DMS53 (cell line): ENCODE measurements at places on chromosomes 3 and 15.

DNA sequence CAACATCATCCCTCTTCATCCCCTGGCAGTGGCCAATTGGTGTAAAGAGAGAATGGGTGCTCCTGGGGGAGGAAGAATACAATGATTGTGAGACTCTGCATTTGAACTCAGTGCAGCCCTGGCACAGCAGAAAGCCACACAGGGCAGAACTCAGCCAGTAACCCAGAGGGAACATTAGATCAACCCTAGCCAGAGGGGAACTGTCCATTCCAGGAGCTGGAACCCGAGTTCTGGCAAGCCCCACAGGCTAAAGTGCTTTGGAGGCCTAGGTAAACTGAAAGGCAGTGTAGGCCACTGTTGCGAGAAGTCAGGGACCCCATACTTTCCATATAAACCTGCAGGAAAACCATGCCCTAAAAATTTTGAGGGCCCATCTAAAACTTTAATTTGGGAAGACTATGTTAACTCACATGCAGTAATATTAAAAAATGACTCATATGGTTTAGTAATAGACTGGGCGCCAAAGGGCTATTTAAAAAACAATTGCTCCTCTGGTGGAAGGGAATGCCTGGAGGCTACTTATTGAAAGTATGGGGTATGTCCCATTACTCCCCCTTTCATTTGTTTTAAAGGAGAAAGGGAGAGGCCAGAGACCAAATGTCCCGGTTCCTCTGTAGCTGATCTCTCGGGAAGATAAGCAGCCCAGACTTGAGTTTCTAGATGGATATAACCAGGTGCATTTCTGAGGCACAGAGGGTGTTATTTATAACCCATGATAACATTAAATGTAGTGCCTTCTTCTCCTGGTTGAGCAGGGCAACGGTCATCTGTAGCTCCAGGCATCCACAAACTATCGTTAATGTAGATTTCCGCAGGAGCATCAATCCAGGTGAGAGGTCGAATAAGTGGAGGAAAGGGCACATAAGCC lies 5.8 kb upstream of the RAD51 start:
- DNase-seq, result no peak

GRCh38 chr15:60152386-60152785 lies 148.3 kb downstream of the FOXB1 start:
- no peak for DNase-seq

GRCh38 chr3:65659396-65659795 lies 379.3 kb downstream of the MAGI1 start:
- no peak for DNase-seq

GRCh38 chr15:101521069-101521468 lies 31.6 kb upstream of the PCSK6 start:
- no peak for DNase-seq

DNA sequence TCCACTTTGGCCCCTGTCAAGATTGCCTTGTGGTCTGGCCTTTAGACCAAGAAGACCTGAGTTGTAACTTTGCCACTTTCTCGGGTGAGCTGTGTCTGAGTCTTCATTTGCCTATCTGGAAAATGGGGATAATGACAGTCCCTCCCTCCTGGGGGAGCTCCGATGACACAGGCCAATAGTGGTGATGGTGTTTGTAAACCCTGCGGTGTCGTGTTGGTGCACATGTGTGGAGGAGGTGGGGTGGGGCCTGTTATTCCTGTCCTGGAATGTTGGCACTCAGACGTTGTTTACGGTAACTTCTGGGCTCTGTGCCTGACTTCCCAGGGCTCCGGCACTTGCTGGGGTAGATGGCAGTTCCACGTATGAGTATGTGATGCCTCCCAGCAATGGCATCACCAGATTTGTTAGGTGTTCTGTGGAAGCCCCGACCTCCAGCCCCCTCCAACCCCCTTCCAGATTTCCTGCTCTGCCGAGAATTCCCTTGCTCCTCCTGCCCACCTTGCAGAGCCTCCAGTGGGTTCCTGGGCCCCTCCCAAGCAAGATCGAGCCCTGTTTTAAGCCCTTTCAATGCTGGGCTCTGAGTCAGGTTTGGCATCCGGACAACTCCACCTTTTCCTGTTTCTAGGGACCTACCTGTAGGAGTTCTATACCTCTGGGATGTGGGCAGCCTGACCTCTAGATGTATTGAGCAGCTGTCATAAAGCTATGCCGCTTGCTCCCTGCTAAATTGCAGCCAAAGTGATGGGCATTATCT lies 31.4 kb downstream of the HRH1 start:
- DNase-seq, result no peak

DNA sequence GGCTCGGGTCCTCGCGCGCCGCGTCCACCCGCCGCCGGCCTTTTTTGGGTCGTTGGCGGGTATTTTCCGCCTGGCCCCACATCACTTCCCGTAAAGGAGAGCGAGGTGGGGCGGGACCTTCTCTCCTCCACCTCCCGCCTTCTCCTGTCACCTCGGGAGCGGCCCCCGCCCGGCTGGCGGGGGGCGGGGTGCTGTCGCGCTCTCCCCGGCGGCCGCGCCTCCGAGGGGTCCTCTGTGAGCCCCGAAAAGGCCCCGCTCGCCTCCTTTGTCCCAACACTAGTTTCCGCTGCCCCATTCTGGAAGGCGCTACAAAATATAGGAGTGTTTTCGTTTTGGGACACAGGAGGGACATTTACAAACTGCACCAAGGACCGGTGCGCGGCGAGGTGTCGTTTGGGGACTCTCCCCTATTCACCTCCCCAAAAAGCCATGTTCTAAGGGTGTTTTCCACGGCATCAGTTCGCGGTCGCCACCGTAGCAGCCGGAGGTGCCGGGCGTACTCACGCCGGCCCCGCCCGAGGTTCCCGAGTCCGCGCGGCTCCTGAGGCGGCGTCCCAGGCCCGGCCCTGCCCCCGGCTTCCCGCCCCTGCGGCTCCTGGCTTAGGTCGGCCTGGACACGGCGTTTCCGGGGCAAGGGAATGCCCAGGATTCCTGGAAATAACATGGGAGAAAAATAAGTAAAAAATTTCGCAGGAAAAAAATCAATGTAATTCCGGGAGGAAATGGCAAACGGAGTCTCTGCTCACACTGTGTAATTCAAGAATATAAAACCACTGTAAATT lies at the start of gene RAB27A:
Gene RAB27A, minus strand, starts transcription at position 68 of the 782 bp plus-strand sequence. CDS start 54,879 bp downstream, outside the sequence.
- DNase-seq, result peak; percentile 88

- no peak for DNase-seq
Observed at GRCh38 chr15:48578965-48579364, 66.5 kb downstream of the FBN1 start.

GRCh38 chr3:64290864-64291263 lies 65.6 kb upstream of the PRICKLE2 start:
- DNase-seq, result no peak

- DNase-seq, result no peak
Observed at GRCh38 chr3:73568371-73568862, 56.3 kb downstream of the PDZRN3 start.

DNA sequence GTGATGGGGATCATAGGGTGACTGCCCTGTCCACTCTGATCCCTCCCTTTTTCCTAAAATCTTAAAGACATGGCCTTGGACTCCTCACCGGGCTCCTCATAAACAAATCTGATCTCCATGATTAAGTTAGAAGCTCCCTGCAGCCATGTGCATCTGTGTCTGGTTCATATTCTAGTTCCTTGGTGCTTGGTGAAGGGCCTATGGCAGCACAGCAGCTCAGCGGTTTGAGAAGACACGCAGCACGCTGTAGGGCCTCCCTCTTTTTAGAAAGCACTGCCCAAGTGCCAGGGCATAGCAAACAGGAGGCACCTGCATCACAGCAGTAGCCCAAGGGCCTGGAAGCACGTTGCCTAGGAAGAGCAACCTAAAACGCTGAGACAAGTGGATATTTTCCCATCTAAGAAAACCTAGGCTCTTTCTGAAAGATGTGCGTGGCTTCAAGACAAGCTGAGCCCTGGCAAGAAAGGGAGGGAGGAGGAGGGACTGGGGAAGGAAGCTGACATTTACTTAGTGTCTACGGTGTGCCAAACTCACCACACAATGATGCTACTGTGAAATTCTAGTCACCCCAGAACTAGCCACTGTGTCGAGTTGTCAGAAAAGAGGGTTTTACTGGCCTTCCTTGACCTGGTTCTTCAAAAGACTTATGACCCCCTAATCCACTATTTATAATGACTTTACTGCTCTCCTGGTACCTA lies 14.9 kb upstream of the ULK3 start:
- peak; percentile 76 for DNase-seq

GRCh38 chr3:16355828-16356227 lies 90.8 kb downstream of the OXNAD1 start:
- DNase-seq, result no peak

DNA sequence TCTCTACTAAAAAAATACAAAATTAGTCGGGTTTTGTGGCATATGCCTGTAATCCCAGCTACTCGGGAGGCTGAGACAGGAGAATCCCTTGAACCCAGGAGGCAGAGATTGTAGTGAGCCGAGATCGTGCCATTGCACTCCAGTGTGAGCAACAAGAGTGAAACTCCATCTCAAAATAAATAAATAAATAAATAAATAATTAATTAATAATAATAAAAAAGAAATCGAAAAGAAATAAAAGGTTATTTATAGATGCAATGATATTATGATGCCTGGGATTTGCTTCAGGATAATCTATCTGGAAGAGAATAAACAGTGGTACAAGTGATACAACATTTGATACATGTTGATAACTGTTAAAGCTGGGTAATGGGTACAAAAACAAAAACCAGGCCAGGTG lies 58.6 kb downstream of the SOX2 start:
- DNase-seq, result no peak

- DNase-seq, result no peak
Observed at GRCh38 chr3:105853801-105854432, 14.9 kb downstream of the CBLB start.

DNA sequence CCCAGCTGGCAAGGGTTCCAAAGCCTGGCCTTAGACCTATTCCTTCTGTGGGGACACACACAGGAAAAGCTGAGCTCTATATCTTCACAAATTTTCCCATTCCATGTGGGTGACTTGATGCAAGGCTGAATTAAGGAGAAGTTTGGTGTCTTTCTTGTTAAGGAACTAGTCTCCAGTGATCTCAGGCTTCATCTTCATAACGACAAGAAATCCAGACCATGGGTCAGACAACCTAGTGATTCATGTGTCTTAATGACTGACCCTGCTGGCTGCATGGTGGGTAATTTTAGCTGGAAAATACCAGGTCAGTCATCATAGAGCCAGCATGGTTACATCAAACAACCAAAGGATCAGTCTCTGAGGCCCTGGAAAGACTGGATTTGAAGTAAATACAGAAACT lies 112.7 kb upstream of the SLC4A7 start:
- DNase-seq, result no peak
